ENCODE measurements at places on chromosomes 16 and 17.
A peak's percentile ranks its signal among the peaks of the same experiment; 100 is the strongest.

DNA sequence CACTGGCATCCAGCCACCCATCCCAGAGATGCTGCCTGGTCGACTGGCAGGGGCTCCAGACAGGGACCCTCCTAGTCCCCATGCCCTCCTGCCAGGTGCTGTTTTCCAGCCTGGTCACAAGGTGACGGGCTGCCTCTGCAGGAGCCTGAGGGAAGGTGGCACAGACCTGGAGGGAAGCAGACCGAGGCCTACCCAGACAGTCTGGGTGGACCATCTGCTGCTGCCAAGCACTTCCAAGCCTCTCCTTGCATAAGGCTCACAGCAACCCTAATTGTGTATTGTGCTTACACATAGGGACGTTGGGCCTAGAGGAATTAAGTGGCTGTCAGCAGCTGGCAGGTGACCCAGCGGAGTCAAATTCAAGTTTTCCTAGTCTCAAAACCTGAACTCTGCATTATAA, 90.1 kb upstream of the KCNJ18 start:
- DNase-seq, result no peak

DNA sequence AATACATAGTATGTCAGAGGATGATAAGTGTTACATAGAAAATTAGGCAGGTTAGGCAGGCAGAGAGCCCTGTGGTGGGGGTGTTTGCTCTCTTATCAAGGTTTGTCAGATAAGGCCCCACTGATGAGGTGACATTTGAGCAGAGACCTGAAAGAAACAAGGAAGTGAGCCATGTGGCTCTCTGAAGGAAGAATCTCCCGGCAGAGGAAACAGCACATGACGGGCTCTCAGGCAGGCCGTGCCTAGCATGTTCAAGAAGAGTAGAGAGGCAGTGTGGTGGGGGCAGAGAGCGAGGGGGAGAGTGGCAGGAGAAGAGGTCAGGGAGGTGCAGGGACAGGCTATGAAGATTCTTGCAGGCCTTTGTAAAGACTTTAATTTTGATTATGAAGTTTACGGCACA, 82.0 kb upstream of the ASIC2 start:
- DNase-seq, result no peak

GRCh38 chr16:29940656-29941055, 14.6 kb upstream of the KCTD13 start:
- DNase-seq, result no peak

DNA sequence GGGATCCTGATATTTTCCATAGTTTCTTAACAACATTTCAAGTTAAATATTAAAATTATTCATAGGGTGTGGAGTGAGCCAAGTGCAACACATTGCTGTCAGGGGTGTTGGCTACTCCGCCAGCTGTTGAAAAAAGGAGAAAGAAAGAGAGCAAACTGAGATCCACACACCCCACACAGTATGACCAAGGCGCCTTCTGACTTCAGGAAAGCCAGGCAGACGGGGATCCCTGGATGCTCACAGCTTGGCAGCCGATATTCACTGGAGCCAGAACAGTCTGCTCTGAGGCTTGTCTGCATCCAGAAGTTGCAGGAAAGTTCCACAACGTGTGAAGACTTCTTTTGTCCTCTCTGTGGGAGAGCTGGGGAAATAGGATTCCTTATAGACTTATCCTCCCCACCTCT, 9.3 kb downstream of the CHD9NB start:
- no peak for DNase-seq

- peak; percentile 66 for DNase-seq
Measured at GRCh38 chr17:3647769-3648555, 11.4 kb downstream of the CTNS start.

DNA sequence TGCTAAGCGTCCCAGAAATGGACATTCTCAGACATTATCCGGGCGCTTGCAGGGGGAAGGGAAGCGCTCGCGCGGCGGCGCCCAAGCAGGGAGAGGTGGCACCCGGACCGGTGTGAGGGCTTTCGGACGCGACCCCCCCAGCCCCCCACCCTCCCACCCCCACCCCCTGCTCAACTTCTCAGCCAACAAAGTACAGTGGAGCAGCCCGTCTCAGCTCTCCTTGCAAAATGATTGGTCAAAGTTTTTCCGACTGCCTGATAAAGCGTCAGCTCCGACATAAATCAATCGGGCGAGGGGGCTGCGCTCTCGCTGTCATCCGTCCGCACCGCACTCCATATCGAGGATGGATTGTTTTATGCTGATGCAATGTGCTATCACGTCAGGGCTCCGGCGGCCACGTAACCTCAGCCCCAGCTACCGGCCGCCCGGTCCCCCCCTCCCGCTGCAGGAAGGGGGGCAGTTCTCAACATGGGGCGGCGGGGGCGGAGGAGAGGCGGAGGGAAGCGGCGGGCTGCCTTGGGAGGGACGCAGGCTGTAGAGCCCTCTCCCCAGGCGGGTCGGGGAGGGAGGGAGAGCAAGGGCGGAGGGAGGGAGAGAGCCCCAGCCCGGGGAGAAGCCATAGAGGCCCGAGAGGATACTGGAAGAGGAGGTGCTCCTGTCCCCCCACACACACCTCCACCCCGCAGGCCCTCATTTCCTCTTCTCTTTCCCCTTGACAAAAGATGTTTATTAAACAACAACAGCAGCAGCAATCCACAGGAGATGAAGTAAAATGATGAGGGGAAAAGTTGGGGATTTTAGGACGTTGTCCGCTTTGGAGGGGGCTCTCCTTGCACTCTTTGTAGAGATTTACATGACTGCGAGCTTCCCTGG, at the start of gene HOXB9:
TSS of gene HOXB9 (minus strand) at position 114 of the 873 bp plus-strand sequence. CDS start at position 25, 89 bp downstream.
- DNase-seq, result peak; percentile 63

DNA sequence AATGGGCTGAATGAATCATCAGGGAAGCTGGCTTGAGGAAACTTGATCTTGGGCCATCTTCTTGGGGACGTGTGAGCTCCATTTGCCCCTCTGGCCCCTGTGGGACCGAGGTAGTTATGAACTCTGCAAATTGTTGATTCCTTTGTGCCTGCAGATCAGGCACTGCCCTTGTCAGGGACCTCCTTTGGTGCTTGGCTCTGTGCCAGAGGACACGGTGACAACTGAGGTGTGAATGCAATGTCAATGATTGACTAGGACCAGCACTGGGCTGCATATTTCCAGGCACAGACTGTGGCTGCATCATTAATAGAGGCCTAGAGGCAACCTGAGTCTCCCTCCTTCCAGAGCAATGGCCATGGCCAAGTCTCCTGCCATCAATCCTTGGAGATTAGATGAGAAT, 23.8 kb downstream of the PDILT start:
- no peak for DNase-seq

GRCh38 chr17:31549121-31549524, 157.6 kb downstream of the RAB11FIP4 start:
- no peak for DNase-seq

DNA sequence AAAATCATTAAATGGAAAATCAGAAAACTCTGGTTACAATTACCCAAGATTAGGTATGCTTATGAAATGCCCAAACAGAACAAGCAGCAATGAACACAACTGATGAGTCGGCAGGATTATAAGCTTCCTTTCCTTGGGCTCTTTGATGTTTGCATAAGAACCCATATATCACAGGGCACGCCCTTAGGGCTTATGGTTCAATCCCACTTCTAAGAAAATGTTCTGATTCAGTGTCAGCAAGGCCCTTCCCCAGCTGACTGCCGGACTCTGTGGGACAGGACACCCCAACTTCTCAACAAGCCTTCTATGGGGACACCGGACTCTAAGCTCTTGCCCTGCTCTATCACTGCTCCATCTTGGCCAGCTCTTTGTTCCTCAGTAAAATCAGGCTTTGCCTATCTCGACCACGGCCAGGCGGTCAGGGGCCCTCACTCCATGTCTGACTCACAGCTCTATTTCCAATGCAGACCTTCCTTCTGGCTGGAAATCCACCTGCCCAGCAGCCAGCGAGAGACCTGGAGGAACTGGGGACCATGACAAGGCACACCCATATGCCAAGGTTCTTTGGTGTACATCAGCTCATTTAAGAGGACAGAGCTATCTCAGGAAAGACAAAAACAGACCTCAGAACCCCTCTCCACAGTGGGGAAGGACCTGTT, 26.8 kb downstream of the LITAFD start:
- DNase-seq, result no peak

- DNase-seq, result peak; percentile 7
Measured at GRCh38 chr16:11949527-11949926, 7.7 kb upstream of the NPIPB2 start.

- no peak for DNase-seq
Measured at GRCh38 chr17:37197336-37197735, 178.4 kb upstream of the C17orf78 start.

- DNase-seq, result no peak
Measured at GRCh38 chr16:4700380-4700996, 7.1 kb downstream of the NUDT16L1 start.

DNA sequence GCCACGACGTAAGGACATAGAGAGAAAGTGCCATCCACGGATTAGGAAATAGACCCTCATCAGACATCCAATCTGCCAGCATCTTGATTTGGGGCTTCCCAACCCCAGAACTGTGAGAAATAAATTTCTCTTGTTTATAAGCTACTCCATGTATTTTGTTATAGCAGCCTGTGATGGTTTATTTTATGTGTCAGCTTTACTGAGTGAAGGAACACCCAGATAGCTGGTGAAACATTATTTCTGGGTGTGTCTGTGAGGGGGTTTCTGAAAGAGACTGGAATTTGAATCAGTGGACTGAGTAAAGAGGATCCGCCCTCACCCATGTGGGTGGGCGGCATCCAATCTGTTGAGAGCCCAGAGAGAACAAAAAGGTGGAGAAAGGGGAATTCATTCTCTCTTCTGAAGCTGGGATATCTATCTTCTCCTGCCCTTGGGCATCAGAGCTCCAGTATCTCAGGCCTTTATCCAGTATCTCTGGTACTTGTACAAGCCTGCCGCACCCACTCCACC, 131.5 kb upstream of the ANKFN1 start:
- no peak for DNase-seq

DNA sequence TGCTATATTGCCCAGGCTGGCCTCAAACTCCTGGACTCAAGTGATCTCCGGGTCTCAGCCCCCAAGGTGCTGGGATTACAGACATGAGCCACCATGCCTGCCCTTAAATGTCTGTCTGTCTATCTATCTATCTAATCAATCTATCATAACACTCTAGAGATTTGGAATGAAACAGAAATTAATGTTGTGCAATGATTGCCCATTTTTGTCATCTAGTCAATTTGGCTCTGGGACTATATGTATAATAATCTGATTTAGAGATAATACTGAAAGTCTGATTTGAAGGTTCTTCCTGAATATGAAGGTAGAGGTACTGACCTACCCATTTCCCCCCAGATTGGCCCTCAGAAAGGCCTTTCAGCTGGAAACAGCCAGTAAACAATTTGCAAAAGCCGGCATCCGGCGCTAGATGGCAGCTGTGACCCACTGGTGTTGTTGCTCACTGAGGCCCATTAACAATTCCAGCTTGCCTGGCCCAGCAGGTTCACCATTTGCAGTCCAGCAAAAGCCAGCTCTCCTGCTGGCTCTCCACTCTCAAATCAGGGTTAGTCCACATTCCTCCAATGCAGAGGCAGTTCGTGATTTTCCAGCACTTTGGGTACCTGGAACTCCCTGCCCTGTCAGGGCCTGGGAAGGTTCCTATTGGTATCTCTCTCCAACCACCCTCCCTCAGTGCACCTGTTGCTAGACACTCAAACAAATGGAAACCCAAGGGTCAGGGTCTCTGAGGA, 22.9 kb upstream of the C16orf87 start:
- peak; percentile 67 for DNase-seq

All from stimulated activated CD4-positive, alpha-beta T cell treated with anti-CD3 and anti-CD28 coated beads, Interleukin-15, amount 100 ng/mL, for 24 hours (primary cell).